Omental fat pad (tissue), 4 donors: ENCODE measurements at places on chromosomes 16 and 17.

DNA sequence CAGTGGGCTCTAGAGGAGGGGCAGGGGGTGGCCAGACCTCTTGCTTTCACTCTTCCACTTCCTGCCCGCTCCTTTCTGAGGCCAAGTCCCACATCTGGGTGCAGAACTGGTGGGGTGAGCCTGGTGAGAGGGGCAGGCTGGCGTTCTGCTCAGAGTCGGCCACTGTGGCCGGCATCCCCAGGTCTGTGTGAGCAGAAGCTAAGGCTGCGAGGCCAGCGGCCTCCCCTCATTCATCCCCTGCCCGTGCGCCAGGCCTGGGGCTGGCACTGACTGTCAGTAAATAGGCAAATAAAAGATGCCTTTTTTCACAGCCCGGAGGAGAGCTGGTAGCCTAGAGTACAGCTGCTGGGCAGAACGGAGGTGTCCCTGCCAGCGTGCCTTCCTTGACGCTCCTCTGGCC is 1.2 kb downstream of the DEF8 start:
- DNase-seq, result no peak

DNA sequence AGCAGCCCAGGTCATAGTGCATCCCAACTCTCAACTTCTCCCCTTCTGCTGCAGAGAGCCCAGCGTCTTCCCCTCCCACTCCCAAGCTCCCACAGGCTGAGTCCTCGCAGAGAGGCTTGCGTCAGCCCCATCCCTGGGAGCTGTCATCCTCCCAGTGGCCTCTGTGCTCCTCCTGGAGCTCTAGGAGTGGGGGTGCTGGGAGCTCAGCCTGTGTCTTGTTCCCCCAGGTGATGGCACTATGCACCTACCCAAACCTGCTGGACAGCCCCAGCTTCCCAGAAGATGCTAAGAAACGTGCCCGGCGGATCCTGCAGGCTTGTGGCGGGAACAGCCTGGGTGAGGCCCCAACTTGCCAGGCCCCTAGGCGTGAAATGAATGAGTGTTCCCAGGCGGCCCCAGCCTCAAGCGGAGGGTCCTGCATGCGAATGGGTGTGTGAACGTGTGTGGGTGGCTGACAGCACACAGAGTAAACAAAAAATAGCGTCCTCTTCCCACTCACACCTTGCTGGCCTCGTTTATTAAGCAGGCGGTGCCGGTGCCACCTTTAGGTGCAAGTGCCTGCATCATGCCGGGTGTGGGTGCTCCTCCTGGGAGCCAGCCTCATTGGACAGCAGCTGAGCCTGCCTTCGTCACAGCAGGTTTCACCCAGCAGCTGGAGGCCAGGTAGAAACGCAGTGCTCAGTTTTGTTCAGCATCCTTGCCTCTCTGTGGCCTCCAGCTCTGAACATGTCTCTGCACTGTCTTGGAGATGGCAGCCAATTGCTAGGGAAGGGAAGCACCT is 16.5 kb downstream of the GPT2 start:
- no peak for DNase-seq

DNA sequence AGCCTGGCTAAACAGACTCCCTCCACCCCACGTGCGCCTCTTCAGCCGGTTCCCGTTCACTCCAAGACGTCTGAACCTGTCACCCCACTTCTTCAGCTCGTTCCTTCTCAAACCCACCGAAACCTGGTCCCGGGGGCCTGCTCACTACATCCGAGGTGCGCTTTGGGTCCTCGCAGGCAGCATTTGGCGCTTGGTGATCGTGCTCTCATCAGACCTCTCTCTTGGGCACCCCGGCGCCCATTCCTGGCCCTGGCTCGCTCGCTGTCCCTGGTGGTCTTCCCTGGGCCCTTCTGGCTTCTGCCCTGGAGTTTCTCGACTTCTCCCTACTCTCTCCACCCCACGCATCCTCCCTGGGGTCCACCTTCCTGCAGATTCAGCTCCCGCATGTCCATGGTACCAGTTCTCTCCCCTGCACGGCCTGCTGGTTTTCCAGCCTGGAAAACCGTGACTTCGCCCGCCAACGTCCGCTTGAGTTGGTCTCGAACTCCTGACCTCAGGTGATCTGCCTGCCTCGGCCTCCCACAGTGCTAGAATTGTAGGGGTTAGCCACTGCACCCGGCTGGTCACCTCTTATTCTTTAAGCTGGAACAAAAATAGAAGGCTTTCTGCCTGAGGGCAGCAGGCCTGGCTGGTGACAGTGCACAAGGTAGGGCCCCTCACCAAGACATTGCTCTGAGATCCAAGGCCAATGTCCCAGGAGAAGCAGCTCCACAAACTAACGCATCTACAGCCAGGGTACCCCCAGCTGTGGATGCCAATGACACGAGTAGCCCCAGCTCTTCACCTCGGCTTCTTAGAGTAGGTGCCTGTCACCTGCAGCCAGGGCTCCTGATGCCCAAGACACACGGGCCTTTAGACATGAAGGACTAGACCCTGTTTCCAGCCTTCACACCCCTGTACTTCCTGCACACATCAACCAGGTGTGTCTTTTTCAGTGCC is 1.1 kb upstream of the MEAK7 start:
- DNase-seq, result no peak

GRCh38 chr17:4641297-4642195 is at the start of gene ALOX15:
ALOX15 (minus strand) TSS chr17:4641678; CDS start chr17:4641651, 27 bp downstream.
- no peak for DNase-seq

GRCh38 chr16:89341697-89342694 is 124.5 kb downstream of the ZNF778 start:
- DNase-seq, result no peak

GRCh38 chr16:81925016-81925415 is 86.3 kb downstream of the SDR42E1 start:
- DNase-seq, result no peak

DNA sequence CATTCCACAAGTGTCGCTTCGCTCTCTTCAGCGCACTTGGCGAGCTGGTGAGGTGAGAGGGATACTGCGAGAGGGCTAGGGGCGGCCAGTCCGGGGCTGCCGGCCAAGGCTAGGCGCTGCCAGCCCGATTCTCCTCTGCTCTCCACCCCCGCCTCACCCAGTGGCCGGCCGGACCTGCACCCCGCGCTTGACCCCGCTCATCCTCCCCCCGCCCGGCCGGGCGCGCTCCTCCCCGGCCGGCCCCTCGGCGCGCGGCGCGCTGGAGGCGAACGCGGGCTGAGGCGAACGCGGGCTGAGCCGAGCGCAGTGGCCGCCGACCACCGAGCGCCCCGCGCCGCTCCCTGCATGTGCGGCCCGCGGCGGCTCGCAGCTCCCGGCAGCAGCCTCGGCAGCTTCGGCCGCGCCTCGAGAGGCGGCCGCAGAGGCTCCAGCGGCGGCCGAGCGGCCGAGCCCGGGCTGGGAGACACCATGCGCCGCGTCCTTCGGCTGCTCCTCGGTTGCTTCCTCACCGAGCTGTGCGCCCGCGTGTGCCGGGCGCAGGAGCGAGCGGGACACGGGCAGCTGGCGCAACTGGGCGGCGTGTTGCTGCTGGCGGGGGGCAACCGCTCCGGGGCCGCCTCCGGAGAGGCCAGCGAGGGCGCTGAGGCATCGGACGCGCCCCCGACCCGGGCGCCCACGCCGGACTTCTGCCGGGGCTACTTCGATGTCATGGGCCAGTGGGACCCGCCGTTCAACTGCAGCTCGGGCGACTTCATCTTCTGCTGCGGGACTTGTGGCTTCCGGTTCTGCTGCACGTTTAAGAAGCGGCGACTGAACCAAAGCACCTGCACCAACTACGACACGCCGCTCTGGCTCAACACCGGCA is at the start of gene SHISA9:
Gene SHISA9, plus strand, starts transcription at position 2 of the 865 bp plus-strand sequence.
- no peak for DNase-seq

- no peak for DNase-seq
Measured at GRCh38 chr16:22660441-22661160, 149.9 kb downstream of the NPIPB5 start.

DNA sequence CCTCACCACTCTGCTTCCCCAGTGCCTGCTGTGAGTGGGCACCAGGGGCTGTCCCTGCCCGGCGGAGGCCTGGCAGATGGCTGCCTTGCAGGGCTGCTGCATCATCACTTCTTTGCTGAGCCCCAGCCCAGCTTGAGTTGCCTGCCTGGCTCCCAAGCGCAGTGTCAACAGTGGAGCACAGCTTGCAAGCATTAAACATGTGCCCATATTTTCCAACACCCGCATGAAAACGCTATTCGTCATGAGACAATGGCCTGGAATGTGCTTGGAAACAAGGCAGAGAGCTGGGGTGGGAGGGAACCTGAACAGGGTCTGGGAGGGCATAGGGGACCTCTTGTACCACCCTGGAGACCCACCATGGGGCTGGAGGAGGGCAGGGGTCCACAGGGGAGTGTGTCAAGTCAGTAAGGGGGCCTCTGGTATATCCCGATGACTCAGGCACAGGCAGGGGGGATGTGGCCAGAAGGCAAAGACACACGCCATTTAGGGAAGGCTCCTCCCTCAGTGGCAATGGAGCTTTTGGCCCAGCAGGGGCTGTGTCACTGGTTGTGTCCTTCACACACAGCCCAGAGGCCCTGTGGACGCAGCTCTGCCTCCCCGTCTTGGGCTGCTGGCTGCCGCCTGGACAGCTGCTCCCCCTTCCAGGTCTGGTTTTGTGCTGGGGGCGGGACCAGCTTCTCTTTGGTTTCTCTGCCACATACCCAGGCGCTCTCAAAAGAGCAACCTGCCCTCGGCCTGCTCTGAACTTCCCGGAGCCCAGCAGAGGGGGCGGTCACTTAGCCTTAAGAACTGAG is 17.4 kb upstream of the MTSS2 start:
- DNase-seq, result no peak

DNA sequence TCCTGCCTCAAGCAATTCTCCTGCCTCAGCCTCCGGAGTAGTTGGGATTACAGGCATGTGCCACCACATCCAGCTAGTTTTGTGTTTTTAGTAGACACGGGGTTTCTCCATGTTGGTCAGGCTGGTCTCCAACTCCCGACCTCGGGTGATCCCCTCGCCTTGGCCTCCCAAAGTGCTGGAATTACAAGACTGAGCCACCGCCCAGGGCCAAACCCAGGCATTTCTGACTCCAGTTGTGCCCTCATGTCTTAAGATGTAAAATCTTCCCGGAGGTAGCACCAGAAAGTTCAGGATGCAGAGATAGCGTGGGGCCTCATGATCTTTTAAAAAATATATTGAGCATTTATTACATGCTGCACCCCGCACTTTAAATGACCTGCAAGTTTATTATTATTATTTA is 12.8 kb upstream of the SMG1 start:
- DNase-seq, result no peak

DNA sequence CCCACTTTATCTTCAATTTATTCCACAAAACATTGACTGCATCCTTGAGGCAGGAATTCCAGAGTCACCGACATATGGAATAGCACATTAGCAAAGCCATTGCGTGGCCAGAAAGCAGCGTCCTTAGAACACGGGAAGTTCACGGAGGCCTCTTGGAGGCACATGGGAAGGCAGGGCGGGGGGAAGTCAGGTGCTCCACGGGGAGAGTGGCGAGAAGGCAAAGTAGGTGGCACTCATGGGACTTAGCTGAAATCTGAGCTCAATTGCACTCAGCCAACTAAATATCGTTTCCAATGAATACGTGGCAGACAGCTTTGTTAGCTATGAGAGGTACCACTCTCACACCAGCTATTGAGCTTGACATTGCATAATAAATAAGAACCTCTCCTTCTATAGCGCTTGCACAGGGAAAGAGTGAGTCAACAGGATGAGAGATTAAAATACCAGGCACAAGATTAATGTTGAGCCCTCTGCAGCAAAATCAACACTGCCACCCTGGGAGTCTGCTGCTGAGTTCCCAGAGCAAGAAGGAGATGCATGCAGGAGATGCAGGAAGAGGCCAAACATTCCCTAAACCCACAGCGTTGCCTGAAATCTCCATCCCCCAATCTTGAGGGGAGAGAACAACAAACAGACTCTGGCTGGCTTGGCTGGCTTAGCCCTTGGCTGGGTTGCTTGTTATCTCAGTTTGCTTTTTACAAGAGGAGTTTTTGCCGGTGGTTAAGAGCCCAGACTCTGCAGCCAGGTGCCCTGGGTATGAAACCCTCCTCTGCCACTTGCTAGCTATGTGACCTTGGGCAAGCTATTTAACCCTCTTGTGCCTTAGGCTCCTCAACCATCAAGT is 28.8 kb downstream of the ABCC12 start:
- no peak for DNase-seq

GRCh38 chr17:7479213-7480088 is at the start of gene ZBTB4:
ZBTB4 (minus strand) TSS chr17:7479631; CDS start chr17:7466801, 12,830 bp downstream.
- DNase-seq, result no peak

DNA sequence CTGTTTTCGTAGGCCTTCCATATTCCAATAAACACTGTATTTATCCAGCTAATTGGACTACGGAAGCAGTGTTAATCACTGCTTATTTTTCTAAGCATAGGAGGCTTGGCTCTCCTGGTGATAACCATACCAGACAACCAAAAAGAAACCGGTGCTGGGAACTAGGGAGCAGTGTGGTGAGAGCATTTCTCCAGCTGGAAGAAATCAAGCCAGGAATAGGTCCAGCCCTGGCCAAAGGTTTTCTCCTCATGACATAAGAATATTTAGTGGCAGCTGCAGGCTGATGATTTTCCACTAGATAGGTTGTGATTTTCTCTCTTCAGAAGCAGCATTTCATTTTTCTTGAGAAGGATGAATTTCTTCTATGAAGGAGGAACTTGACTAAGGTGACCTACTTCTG is 141.5 kb downstream of the TRIM37 start:
- no peak for DNase-seq

GRCh38 chr17:68204736-68205135 is 43.1 kb upstream of the AMZ2 start:
- no peak for DNase-seq

DNA sequence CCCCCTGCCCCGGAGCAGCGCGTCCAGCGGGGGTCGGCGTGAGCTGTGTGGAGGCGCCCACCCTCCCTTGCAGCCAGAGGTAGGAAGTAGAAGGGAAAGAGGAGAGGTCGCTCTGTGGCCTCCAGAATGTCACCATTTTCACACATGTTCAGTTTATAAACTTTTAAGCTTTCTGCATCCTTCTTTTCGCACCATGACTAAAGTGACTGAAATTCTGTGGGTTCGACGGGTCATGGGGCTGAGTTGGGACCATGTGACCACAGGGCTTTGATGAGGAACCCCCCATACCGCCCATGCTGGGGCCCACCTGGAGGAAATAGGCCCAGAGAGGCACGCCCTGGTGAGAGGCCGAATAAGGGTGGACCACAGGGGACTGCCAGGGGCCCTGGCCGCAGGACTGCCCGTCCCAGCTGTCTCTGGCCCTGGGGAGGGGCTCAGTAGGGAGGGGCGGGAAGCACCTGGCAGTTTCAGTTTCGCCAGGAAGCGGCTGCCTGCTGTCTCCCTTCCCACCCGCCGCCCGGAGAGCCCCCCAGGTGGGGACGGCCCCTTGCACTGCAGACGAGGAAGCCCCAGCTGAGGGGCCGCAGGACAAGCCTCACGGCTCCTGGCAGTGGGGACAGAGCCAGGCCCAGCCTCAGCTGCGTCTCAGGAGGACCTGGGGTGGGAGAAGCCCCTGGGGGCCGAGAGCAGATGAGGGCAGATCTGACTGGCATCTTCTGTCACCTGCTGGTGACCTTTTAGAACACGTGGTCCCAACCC is 9.0 kb downstream of the CBFA2T3 start:
- DNase-seq, result no peak

GRCh38 chr17:213286-214105 is 32.0 kb upstream of the DOC2B start:
- no peak for DNase-seq

DNA sequence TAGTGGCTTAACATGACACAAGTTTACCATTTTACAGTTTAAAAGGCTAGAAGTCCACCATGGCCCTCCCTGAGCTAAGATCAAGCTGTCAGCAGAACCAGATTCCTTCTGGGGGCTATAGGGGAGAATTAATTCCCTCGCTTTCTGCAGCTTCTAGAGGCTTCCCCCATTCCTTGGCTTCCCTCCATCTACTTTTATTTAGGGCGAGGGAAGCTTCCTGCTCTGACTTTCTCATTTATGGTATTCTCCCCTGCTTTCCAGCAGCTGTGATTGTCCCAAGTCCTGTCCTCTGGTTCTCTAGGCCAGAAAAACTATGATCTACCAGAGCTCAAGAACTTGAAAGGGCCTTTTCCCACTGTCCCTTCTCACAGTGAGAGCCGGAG is 4.3 kb downstream of the CETP start:
- no peak for DNase-seq
